ENCODE measurements at places on chromosomes 3 and 15.
A peak's percentile ranks its signal among the peaks of the same experiment; 100 is the strongest.

- peak; percentile 73 for DNase-seq
These were observed 16.9 kb downstream of the MRPL46 start for GRCh38 chr15:88450125-88450798.

DNA sequence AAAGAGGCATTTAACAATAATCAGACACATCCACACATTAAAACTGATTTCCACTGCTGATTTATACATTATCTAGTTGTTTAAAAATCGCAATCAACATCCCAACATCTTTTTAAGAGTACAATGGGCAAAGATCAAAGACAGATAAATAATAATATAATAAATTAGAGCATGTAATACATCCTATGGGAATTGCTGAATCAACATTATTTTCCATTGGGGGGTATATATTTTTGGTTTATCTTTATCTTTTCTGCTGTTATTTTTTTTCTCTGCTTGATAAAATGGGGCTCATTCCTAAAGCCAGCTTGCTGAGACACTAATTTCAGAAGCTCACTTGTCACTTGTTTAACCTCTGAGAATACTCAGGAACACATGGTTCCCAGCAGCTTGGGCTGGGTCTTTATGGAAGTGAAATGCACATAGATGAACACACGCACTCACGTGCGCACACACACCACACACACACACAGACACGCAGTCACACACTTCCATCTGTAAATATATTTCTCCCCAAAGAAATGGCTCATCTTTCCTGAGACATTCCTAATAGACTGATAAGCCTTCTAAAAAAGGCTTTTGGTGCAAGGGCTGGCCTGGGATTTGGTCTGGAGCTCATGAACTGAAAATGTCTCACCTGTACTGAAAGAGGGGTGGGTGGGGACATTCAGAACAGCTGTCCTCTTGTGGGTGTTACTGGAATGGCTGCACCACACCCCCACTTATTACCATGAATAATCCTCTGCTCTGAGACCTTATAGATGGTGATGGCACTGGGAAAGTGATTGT, 3.5 kb upstream of the PPIB start:
- DNase-seq: no peak

GRCh38 chr3:114872050-114872449, 275.0 kb downstream of the ZBTB20 start:
- no peak for DNase-seq

GRCh38 chr3:36444909-36445308, 64.6 kb downstream of the STAC start:
- DNase-seq: peak; percentile 65

GRCh38 chr15:29126208-29126536, 143.4 kb downstream of the NSMCE3 start:
- no peak for DNase-seq

DNA sequence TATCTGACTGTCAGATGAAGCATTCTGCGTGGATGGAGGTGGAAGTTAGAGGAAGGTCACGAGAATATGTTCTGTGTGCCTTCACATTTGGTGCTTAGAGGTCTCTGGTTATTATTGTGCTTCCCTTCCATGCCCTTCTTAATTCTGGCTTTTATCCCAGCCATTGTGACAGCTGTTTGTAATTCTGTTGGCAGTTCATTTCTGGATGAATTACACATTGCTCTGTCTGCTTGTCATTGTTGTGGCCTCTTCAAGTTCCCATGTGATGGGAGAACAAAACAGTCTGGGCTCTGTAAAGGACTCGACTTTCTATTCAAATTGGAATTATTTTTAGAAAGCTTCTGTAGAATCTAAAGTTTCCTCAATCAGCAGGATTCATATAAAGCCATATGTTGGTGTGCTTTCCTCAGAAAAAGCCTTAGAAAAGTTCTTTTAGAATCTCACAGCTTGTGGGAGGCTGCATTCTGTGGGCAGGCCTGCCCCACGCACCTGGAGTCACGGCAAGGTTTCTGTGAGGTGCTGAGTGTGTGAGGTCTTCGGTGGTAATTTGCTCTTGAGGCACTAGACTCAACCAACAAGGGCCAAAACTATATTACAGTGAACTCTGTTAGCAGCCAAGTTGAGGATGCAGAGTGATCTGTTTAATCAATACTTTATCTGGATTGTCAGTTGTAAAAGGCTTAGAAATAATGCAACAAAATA, 397.4 kb upstream of the AZI2 start:
- DNase-seq: peak; percentile 31

DNA sequence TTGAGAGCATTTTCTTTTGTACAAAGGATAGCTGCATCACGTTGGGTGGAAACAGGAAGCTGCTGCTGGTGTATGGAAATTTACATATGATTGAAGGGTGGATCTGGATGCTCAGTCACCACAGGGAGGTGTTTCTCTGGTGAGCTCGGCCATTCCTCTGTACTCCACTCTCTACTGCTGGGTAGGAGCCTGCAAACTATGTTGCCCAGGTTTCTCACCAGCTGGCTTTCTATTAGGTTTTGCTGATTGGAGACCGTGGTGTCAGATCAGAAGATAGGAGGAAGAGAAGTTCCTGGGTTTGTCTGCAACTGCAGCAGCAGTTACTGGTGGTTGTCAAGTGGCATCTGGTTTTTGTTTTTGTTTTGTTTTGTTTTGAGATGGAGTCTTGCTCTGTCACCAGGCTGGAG, 61.7 kb downstream of the TAMM41 start:
- no peak for DNase-seq

DNA sequence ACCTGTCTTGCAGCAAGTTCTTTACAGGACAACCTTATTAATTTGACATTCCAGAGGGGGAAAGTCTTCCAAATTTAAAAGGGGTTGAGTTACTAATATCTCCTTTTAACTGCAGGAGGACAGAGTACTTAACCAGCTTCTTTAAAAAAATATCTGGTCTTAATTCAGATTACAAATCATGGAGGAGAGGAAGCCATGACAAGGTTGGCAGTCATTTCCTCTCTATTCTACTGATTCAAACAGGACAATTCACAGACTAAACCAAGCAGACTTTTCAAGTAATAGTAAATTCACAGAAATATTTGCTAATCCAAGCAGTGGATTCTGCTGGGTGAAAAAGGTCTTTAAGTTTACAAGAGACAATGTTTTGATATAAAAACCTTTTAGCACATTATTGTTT, 185.3 kb downstream of the CFAP20DC start:
- DNase-seq: no peak

DNA sequence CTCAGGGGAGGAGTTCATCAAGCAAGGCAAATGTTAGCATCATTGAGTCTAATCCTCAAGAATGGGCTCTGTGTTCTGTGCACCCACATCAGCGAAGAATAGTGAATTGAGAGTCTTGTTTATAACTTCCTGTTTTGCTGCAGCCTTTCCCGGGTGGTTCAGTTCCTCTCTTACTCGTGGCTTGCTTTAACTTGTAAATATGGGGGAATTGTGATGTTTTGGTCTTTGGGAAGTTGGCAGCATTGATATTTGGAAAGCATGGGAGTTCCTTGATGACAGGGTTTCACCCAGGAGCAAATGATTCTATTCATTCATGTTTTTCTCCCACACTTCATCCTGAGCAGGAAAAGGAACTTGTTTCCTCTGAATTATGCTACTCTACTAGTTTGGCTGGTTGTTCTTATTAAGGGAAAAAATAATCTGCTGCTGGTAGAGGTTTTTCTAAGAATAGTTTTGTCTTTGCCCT, 40.4 kb downstream of the GPD1L start:
- DNase-seq: no peak

- DNase-seq: no peak
These were observed 196.1 kb downstream of the CNTN6 start for GRCh38 chr3:1288805-1289494.

GRCh38 chr15:29550834-29551465, 271.3 kb downstream of the TJP1 start:
- no peak for DNase-seq

- DNase-seq: no peak
These were observed 14.0 kb upstream of the DYNC1LI1 start for GRCh38 chr3:32584660-32585059.

DNA sequence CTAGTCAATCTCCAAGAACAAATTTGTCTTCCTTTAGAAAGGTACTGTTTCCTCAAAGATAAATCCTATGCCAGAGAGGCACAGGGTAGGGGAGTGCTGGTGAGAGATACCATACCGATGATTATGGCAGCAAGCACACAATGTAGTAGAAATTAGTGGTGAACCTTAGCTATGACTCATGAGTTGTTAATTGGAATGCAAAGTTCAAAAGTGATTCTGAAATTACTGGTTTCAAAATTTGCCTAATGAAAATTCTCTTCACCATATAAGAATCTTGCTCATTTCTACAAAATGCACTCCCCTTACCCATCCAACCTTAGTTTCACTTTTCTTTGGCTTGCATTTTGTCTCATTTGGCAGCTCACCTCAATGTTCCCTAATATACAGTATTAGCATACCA, 139.5 kb upstream of the SLC2A2 start:
- DNase-seq: no peak

DNA sequence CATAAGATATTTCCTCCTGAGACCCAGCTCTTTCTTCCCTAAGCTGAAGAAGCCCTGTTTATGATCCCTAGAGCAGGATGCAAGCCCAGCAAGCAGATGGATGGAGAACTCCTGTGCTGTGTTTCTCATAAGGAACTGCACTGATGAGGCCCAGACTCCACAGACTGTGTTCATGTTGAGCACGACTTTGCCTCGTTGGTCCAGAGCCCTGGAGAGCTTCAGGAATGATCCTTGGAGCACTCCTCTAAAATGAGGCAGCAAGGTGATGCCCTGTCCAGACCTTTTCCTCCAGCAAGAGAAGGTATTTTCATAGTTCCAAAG, 83.8 kb downstream of the MYLK start:
- no peak for DNase-seq

DNA sequence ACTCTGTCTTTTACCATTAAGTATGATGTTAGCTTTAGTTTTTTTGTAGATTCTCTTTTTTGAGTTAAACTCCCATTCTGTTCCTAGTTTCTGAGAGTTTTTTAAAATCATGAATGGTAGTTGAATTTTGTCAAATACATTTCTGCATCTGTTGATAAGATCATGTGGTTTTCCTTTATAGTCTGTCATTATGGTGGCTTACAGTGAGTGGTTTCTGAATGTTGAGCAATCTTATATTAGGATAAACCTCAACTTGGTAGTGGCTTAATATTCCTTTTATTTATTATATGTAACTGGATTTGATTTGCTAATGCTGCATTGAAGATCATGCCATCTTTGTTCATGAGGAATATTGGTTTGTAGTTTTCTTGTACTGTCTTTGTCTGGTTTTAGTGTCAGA, 34.8 kb downstream of the NEO1 start:
- DNase-seq: no peak

GRCh38 chr15:89366656-89367393, 32.2 kb upstream of the POLG start:
- no peak for DNase-seq

DNA sequence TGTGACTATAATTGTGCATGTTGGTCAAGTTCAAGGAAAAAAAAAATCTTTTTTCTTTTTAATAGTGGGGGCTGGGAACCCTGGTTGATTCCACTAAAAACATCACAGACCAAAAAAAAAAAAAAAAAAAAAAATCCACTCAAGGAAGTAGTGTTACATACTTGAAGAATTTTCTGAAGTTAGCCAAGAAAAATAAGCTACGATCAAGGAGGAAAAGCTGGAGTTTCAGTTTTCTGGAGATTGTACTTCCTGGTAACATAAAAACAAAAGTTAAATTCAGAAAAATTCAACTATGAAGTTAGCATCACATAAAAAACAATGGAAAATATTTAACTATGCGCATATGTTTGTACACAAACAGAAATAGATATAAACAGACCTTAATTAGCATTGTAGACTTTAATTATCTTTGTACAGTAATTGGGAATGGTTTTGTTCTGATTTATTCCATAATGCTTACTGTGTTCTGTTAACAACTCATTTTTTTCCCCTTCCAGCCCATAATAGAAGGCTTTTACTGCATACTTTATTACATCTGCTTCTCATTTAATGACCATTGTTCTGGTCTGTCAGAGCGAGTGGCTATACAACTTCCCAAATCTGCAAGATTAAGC, 194.3 kb downstream of the RORA start:
- peak; percentile 77 for DNase-seq

GRCh38 chr3:149462581-149463011, 11.9 kb upstream of the TM4SF4 start:
- DNase-seq: peak; percentile 80

GRCh38 chr15:71201477-71201876, 86.2 kb downstream of the THSD4 start:
- DNase-seq: no peak

GRCh38 chr15:33243393-33243792, 48.9 kb upstream of the FMN1 start:
- peak; percentile 51 for DNase-seq

GRCh38 chr3:154931484-154931883, 148.6 kb upstream of the MME start:
- peak; percentile 59 for DNase-seq

DNA sequence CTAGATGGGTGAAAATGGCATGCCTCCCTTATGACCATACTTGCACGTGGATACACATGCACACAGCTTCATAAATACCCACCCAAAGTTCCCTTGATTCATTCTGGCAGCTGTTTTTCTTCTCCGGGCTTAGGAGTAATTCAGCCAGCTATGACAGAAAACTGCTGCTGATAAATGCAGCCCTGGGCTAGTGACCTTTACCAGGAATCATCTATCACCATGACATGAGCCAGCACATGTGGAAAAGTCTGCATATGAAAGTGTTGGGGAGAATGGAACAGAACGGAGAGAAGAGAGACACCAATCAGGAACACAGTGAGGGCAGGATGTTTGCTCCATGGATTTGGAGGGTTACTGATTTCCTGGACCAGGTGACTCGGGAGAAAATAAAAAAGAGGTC, 706.3 kb downstream of the PDCD6IP start:
- no peak for DNase-seq

- peak; percentile 73 for DNase-seq
These were observed 14.8 kb upstream of the LCTL start for GRCh38 chr15:66580643-66581042.

DNA sequence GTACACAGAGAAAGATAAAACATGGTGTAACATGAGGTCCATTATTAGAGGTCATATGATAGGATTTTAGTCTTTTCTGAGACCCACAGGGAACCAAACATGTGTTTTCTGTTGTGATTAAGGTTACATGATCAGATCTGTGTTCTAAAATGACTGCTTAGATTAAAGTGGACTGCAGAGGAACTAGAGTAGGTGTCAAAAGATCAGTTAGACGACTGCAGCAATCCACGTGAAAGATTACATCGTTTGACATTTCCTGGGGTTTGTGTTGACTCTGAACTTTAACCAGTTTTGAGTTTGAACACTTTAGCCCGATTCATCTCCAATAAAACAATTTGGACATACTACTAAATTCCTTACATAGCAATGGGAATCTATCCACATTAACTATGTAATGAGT, 5.1 kb downstream of the MIX23 start:
- DNase-seq: no peak

- no peak for DNase-seq
These were observed 45.4 kb downstream of the TMEM45A start for GRCh38 chr3:100537646-100538338.

GRCh38 chr3:118488732-118489131, 545.9 kb downstream of the IGSF11 start:
- DNase-seq: no peak

- no peak for DNase-seq
These were observed 51.5 kb downstream of the MGLL start for GRCh38 chr3:127770671-127771355.

- DNase-seq: no peak
These were observed 12.9 kb downstream of the HEG1 start for GRCh38 chr3:125042725-125043406.

Data from fibroblast of skin of scalp (primary cell).